ENCODE measurements at places on chromosomes 2 and 18.

GRCh38 chr18:70523035-70523791 is 234.4 kb downstream of the SOCS6 start:
- H3K36me3 ChIP-seq, result no peaks in the 10 kb centered on the region
- H3K27me3 ChIP-seq, result no peaks in the 10 kb centered on the region
- no peaks in the 10 kb centered on the region for H3K4me1 ChIP-seq
- DNase-seq, result no peak
- H3K27ac ChIP-seq, result no peak overlapping the region

GRCh38 chr2:236359426-236360045 is 95.3 kb upstream of the ASB18 start:
- H3K4me1 ChIP-seq, result no peaks in the 10 kb centered on the region
- no peaks in the 10 kb centered on the region for H3K36me3 ChIP-seq
- peaks cover 34% of the 10 kb centered on the region for H3K27me3 ChIP-seq
- H3K27ac ChIP-seq, result no peak overlapping the region

- H3K36me3 ChIP-seq, result no peaks in the 10 kb centered on the region
- DNase-seq, result no peak
- no peak overlapping the region for H3K4me3 ChIP-seq
- no peak overlapping the region for H3K27ac ChIP-seq
Measured at GRCh38 chr2:181231151-181231550, 226.0 kb upstream of the ITGA4 start.

DNA sequence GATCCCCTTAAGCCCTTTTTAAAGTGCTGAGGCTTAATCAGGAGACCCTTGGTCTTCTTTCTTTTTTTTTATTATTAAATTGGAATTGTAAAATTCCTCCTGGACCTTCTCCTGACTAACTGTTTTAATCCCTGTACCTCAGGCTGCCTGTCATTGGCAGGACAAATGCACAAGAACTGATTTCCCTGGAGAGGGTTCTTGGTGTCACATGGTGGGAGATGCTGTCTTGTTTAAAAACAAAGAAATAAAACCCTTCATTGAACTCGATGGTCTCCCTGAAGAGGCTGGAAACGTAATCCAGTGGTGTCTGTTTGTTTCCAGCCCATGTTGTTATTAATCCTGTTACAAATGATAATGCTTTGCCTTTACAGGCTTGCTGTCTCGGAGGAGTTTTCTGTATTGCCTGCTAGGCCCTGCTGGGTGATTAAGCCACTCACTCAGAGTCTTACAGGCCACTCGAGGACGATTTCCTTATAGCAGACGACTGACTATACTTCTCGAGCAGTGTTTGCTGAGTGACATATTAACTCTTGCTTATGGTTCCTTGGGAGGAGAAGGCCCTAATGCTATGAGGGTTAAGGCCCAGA is 100.5 kb upstream of the MGAT5 start:
- no peak overlapping the region for H3K27ac ChIP-seq
- no peak overlapping the region for H3K4me3 ChIP-seq
- H3K4me1 ChIP-seq, result no peaks in the 10 kb centered on the region
- DNase-seq, result no peak
- H3K27me3 ChIP-seq, result no peaks in the 10 kb centered on the region

GRCh38 chr2:164479460-164479859 is 141.8 kb downstream of the GRB14 start:
- H3K4me3 ChIP-seq, result no peak overlapping the region
- peak; percentile 14 for DNase-seq
- H3K4me1 ChIP-seq, result no peaks in the 10 kb centered on the region
- H3K36me3 ChIP-seq, result no peaks in the 10 kb centered on the region

DNA sequence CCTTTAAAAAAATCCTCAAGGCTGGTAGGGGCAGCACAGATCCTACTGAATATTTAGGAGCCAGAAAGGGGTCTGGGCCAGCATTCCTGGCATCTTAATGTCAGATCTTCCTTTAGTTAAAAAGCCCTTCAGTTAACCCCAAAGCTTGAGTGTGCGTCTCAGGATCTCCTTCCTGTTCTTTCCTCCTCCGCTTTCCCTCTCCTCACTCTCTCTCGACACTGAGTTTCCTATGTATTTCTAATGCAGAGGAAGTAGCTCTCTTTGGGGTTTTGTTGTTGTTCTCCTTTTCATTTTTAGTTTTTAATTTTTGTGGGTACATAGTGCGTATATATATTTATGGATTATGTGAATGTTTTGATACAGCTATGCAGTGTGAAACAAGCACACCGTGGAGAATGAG is 109.9 kb upstream of the COPS8 start:
- no peak overlapping the region for H3K27ac ChIP-seq
- no peak overlapping the region for H3K4me3 ChIP-seq
- DNase-seq, result no peak
- H3K4me1 ChIP-seq, result no peaks in the 10 kb centered on the region
- H3K27me3 ChIP-seq, result peaks cover 14% of the 10 kb centered on the region

GRCh38 chr2:3289526-3289925 is 88.1 kb downstream of the EIPR1 start:
- DNase-seq, result no peak
- H3K27me3 ChIP-seq, result no peaks in the 10 kb centered on the region
- no peaks in the 10 kb centered on the region for H3K4me1 ChIP-seq
- no peak overlapping the region for H3K27ac ChIP-seq
- H3K4me3 ChIP-seq, result no peak overlapping the region

GRCh38 chr18:10231220-10231619 is 223.2 kb upstream of the APCDD1 start:
- H3K27ac ChIP-seq, result no peak overlapping the region
- no peaks in the 10 kb centered on the region for H3K36me3 ChIP-seq
- H3K4me3 ChIP-seq, result no peak overlapping the region

GRCh38 chr2:196322973-196323810 is 151.8 kb upstream of the STK17B start:
- H3K36me3 ChIP-seq, result no peaks in the 10 kb centered on the region
- H3K27ac ChIP-seq, result no peak overlapping the region
- no peak overlapping the region for H3K4me3 ChIP-seq
- no peak for DNase-seq
- H3K4me1 ChIP-seq, result no peaks in the 10 kb centered on the region

- DNase-seq, result no peak
- H3K4me1 ChIP-seq, result no peaks in the 10 kb centered on the region
- no peak overlapping the region for H3K4me3 ChIP-seq
- no peak overlapping the region for H3K27ac ChIP-seq
- H3K27me3 ChIP-seq, result no peaks in the 10 kb centered on the region
- H3K36me3 ChIP-seq, result no peaks in the 10 kb centered on the region
Measured at GRCh38 chr18:78716581-78716980, 263.0 kb upstream of the SALL3 start.

DNA sequence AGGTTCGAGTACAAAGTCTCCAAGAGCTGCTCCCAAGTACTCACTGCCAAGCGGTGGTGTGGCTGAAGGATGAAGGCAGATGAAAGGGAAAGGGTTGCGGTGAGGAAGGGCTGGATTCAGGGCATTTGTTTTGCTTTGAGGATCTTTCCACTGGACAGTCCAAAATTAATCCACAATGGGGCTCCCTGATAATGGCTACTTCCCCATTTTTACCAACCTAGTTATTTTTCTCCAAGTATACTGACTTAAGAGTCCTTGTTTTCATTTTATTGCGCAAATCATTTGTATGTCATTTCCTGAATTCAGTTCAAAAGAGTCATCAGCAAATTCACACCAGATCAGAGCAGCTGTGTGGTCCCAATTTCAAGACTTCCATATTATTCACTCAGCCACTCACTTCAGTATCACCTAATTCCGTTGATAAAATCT is 464 bp upstream of the SESTD1 start:
- no peak overlapping the region for H3K27ac ChIP-seq
- peak overlapping the region; percentile 16 for H3K4me3 ChIP-seq
- peaks cover 12% of the 10 kb centered on the region for H3K27me3 ChIP-seq
- no peaks in the 10 kb centered on the region for H3K36me3 ChIP-seq
- no peak for DNase-seq

- H3K4me1 ChIP-seq, result no peaks in the 10 kb centered on the region
- DNase-seq, result no peak
- H3K36me3 ChIP-seq, result no peaks in the 10 kb centered on the region
- H3K4me3 ChIP-seq, result no peak overlapping the region
- H3K27me3 ChIP-seq, result no peaks in the 10 kb centered on the region
Measured at GRCh38 chr18:25435149-25435782, 83.3 kb upstream of the ZNF521 start.

- no peak overlapping the region for H3K27ac ChIP-seq
- no peak overlapping the region for H3K4me3 ChIP-seq
- no peaks in the 10 kb centered on the region for H3K27me3 ChIP-seq
- no peaks in the 10 kb centered on the region for H3K36me3 ChIP-seq
- H3K4me1 ChIP-seq, result no peaks in the 10 kb centered on the region
Measured at GRCh38 chr2:219124381-219125110, 36.1 kb downstream of the NHEJ1 start.

DNA sequence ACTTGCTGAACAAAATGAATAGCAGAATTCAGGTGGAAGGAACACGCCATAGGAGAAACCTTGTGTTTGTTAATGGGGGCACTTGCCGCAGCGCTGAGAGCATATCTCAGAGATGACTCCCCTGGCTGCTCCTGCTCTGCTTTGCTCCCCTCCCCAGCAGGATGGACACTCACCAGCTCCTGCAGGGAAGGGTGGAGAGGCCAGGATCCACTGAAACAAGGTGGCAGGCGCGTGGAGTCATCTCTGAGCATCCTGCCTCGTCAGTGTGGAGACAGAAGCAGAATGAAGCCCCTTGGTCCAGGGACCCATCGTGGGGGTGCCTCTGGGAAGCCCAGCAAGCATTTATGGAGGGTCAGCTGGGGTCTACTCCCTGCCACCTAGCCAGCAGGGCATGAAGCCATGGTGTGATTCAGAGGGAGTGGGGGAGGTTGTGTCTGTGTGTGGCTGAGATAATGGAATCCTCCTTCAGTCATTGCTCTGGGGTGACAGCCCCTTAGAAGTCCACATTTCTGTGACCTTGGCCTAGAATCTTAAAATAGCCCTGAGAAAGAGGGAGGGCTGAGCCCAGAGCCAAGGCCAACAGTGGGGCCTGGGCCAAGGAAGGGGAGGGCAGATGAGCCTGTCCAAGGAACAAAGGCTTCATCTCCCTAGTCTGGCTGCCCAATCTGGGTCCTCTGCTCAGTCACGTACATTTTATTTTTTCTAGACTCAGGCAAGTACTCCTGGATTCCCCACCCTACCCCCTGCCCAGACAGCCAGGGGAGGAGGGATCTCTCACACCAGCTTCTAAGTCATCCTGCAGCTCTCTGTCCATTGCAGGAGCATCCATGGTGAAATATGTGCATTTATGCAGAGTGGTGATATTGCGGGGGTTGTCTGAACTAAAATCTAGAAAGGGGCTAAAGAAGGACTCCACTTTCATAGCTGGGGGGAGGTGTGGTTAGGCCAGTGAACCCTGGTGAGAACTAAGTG is 215.4 kb downstream of the ZBTB7C start:
- no peak for DNase-seq
- H3K4me3 ChIP-seq, result no peak overlapping the region
- no peaks in the 10 kb centered on the region for H3K4me1 ChIP-seq
- H3K27me3 ChIP-seq, result peaks cover 23% of the 10 kb centered on the region
- no peaks in the 10 kb centered on the region for H3K36me3 ChIP-seq

DNA sequence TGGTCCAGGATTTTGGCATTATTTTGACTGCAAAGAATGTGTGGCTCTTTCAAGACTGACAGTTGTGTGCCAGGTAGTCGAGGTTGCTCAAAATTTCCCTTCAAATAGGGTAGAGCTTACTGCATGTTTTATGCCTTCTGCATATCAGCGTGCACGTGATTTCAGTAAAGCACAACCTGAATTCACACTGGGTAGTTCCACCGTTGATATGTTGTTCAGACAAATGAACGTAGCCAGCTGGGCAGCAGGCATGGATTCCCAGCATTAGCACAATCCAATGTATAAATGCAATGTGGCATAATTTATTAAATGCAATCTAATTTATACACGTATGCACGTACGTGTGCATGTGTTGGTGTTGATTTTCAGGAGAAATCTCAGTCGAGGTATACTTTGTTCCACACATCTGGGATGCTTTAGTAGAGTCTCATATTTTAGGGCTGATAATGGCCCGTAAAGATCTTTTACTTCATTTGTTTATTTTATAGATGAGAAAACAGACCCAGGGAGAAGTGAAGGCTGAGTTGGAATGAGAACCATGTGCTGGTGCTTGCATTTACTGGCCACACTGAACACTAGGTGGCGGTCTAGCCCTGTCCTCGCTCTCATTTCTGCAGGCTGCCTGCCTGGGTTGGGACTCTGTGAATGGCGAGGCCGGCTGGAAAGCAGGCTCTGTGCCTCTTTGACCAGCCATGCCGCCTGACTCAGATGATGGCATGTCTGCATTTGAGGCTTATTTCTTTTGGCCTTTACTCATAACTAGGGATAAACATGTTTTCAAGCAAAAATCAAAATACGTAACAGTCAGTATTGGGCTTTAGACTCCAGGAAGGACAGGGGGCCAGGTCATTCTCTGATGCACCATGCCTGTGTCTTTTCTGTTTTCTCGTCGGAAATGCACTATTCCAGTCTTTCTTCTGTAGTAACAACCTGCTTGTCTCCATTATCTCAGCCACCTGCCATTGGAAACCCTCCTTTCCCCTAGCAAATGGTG is 120.4 kb downstream of the RNF144A start:
- H3K4me3 ChIP-seq, result no peak overlapping the region
- DNase-seq, result peak; percentile 52
- peaks cover 98% of the 10 kb centered on the region for H3K36me3 ChIP-seq
- no peak overlapping the region for H3K27ac ChIP-seq

GRCh38 chr2:20450201-20450999 is 3.5 kb downstream of the RHOB start:
- H3K36me3 ChIP-seq, result no peaks in the 10 kb centered on the region
- H3K27ac ChIP-seq, result no peak overlapping the region
- H3K27me3 ChIP-seq, result peaks cover 12% of the 10 kb centered on the region
- H3K4me1 ChIP-seq, result no peaks in the 10 kb centered on the region
- H3K4me3 ChIP-seq, result no peak overlapping the region

- no peak for DNase-seq
- H3K36me3 ChIP-seq, result no peaks in the 10 kb centered on the region
- H3K4me3 ChIP-seq, result no peak overlapping the region
- H3K4me1 ChIP-seq, result no peaks in the 10 kb centered on the region
- H3K27me3 ChIP-seq, result no peaks in the 10 kb centered on the region
Measured at GRCh38 chr2:185990861-185991525, 252.4 kb downstream of the FSIP2 start.

GRCh38 chr18:45335282-45336043 is 279.8 kb upstream of the SLC14A2 start:
- H3K4me1 ChIP-seq, result no peaks in the 10 kb centered on the region
- no peak overlapping the region for H3K4me3 ChIP-seq
- no peaks in the 10 kb centered on the region for H3K36me3 ChIP-seq
- H3K27me3 ChIP-seq, result peaks cover 7% of the 10 kb centered on the region

Measured in DND-41 (cell line).